Activated T-helper 1 cell treated with Interleukin-2 at 50 U/mL for 16 hours (primary cell): ENCODE measurements at places on chromosomes 11 and 22.

GRCh38 chr11:118620529-118621070 lies 13.2 kb downstream of the PHLDB1 start:
- no peak for DNase-seq

DNA sequence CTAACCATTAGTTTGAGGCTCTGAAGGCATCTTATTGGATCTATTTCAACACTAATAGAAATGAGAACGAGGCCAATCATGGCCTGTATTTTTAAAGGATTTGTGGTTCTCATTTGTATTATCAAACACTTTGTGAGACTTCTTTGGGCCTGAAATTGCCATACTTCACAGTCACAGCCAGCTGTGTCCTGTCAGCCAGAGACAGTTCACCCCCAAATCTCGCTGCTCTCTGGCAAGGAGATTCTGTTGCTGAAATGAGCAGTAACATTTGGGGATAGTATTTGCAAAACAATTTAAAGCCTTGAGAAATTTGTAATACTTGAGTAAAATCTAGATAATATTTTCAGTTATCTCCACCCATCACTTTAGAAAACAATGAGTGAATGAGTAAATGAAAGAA lies 26.9 kb upstream of the TENM4 start:
- no peak for DNase-seq

DNA sequence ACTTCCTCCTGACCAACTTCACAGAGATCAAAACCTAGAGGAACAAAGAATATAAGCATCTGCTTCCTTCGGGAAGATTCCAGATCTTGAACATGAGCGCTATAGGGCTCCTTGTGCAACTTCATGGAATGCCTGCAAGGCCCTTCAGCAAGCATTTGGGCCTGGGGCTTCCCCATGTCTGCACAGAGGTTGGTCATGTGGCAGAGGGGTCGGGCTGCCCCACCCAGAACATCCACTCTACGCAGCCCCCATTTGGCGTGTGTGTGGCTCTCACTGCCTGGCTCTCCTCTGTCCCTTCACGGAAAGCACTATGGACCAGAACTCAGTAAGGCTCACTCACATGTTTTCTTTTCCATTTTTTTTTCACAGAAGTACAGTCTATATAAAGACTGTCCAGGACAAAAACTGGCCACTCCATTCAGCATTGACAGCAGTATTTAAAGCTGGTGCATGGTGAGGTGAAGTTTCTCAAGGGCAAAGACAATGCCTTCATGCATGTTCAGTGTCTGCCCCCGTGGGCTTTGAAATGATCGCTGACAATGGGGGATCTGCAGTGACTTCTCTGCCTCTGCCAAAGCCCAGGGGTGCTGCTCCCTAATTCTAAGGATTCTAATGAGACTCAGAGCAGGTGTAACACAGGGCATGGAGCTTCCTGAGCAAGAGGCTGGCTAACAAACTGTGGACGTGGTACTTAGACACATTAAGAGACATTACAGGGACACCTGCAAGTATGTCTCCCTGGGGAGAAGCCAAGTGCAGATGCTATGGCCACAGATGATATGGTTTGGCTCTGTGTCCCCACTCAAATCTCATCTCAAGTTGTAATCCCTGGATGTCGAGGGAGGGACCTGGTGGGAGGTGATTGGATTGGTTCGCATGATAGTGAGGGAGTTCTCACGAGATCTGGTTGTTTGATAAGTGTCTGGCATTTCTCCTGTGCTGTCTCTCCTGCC lies 66.5 kb upstream of the PITPNB start:
- DNase-seq, result no peak

DNA sequence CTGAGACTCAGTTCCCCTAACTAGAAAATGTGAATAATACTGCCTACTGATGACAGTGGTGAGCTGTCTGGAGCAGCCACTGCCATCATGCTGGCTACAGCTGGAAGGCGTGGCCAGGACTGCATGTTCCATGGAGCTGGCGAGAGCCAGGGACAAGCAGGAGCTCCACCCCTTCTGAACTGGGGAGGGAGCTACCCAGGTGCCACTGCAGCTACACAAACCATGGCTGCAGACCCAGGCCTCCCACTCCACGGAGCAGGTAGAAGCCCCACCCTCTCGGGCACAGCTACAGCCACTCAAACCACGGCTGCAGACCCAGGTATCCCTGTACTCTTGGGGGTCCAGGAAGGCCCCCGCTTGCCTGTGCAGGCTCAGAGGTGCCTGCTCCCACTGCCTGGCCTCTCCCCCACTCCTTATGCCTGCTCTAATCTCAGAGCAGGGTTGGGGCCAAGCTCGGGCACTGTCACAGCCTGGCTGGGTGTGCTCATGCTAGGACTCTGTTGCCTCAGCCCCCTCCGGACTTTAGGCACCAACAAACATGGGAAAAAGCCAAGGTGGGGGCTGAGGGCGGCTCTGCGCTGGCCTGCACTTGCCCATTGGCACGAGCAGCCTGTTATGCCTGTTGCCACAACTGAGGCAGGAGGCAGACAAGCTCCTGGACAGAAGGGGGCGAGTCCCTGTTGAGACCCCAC lies 51.7 kb downstream of the RAB30 start:
- no peak for DNase-seq

- no peak for DNase-seq
Measured at GRCh38 chr11:100741866-100742625, 55.0 kb downstream of the ARHGAP42 start.

DNA sequence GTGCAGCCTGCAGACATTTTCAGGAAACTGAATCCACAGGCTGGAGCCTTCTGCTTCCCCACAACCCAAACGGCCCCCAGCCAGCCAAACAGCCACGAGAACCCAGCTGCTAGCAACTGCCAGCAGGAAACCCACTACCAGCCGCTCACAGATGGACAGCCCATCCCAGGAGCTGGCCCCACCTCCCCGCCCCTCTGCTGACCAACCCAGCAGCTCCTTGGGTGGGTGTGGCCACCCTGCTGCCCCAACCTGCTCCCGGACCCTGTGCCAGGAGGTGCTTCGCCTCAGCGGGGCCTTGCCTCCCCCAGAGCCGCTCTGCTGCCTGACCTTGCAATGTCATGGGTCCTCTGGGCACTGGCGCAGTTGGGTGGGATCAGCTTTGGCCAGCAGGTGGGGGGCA lies 8.2 kb upstream of the CCDC188 start:
- DNase-seq, result no peak

GRCh38 chr11:16380941-16381568 lies 24.7 kb upstream of the SOX6 start:
- no peak for DNase-seq

- no peak for DNase-seq
Measured at GRCh38 chr11:11324090-11324489, 29.0 kb downstream of the CSNK2A3 start.

DNA sequence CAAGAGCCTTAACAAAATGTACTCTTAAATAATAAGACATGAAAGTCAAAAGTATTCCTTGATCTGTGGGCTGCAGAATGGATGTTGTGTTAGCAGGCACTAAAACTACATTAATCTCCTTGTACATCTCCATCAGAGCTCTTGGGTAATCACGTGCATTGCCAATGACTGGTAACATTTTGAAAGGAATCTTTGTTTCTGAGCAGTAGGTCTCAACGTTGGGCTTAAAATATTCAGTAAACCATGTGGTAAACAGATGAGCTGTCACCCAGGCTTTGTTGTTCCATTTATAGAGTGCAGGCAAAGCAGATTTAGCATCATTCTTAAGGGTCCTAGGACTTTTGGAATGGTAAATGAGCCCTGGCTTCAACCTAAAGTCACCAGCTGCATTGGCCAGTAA lies 152.9 kb downstream of the PKNOX2 start:
- no peak for DNase-seq

GRCh38 chr11:102589047-102589459 lies 36.1 kb downstream of the MMP20 start:
- DNase-seq, result no peak

GRCh38 chr22:48613566-48614200 lies 1214.0 kb downstream of the BRD1 start:
- DNase-seq, result no peak

GRCh38 chr11:26743622-26744021 lies 21.8 kb upstream of the SLC5A12 start:
- no peak for DNase-seq

GRCh38 chr11:4826425-4826824 lies 5.3 kb downstream of the OR51F2 start:
- no peak for DNase-seq

DNA sequence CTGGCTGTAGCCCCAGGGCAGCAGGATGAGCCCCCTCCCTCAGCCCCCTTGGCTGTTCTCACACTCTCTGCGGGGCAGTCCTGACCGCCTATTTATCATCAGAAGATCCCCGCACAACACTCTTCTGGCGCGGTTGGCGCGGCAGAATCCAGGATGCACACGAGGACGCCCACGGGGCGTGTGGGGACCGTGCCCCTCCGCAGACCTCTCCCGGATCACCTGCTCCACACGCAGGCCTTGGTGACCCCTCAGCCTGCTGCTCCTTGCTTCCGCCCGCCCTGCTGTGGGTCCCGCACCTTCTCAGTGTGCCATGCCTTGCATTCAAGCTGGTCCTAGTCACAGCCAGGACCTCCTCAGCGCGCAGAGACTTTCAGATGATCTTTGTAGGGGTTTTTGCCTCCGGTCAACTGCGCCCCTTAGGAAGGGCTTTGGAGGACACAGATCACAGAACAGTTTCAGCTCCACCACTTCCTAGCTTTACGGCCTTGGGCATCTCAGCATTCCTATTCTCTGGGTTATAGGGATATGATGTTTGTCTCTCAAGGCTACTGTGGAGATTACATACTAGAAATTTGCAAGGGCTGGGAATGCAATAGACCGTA lies 841 bp upstream of the TUB start:
- no peak for DNase-seq

- DNase-seq, result no peak
Measured at GRCh38 chr11:31960126-31960525, 130.7 kb upstream of the RCN1 start.

DNA sequence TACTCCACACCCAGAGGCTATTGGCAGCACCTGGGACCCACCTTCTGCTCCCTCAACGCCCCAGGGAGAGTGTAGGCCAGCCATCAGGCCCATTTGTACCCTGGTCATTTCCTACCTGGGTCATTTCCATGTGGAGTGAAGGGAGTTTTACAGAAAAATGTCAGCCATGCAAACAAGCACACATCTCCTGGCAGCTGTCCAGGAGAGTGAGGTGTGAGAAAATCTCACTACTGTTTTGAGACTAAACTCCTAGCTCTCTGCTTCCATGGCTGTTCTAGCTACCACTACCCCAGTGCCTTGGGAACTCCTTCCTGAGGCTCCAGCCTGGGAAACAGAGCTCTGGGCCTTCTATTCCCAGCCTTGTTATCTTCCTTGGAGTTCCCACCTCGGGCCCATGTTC lies 2.8 kb upstream of the TMPRSS13 start:
- no peak for DNase-seq

DNA sequence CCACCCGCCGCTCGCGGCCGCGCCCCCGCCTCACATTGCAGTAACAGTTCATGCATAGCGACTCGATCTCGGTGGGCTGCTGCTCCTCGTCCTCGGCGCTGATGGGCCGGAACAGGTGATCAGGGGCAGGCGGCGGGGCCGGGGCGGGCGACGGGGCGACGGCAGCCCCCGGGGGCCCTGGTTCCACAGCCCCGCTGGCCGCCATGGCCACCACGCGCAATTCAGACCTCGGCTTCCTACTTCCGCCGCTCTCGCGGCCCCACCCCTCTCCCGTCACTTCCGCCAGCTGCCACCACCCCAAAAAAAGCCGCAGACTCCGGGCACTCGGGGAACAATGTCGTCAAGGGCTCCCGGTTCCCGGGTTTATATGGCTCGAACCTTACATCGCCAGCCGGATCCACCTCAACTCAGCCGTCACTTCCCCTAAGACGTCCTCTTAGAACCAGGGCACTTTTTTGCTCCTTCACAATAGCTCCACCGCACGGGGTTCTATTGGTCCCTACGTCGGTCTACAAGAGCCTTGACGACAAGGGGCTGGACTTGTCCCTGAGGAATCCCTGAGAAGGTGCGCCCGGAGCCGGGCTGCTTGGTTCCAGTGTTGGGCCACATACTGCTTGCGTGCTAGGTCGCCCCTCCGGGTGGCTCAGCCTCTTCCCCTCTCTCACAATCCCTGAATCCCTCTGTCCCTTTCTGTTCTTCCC lies at the start of gene ZPR1:
Gene ZPR1, minus strand, starts transcription at position 238 of the 701 bp plus-strand sequence. Its CDS starts 33 bp downstream, at position 205.
- DNase-seq, result peak; percentile 78

DNA sequence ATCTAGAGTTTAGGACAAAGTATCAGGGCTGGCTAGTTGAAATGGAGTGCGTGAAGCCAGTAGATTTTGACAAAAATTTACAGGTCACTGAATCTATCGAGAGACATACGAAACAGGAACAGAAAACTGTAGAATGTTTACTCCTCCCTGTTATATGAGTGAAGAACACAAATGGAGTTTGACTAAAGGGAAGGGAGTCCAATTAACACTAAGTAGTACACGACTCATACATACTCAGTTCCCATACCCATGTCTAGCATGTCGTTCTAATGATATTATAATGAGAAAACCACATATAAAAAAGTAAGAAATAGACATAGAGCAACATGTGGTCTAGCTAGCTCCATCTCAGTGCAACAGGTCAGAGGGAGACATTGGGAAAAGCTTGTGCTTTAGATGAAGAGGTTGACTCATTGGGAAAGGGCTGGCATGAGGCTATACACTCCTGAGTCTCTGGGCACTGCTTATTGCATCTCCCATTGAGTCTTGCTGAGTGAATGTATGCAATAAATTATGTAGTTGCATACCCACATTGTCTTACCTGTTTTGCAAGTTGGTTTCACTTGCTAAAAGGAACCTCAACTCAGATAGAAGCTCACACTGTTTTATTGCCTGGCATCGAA lies 43.5 kb downstream of the CD44 start:
- DNase-seq, result no peak

DNA sequence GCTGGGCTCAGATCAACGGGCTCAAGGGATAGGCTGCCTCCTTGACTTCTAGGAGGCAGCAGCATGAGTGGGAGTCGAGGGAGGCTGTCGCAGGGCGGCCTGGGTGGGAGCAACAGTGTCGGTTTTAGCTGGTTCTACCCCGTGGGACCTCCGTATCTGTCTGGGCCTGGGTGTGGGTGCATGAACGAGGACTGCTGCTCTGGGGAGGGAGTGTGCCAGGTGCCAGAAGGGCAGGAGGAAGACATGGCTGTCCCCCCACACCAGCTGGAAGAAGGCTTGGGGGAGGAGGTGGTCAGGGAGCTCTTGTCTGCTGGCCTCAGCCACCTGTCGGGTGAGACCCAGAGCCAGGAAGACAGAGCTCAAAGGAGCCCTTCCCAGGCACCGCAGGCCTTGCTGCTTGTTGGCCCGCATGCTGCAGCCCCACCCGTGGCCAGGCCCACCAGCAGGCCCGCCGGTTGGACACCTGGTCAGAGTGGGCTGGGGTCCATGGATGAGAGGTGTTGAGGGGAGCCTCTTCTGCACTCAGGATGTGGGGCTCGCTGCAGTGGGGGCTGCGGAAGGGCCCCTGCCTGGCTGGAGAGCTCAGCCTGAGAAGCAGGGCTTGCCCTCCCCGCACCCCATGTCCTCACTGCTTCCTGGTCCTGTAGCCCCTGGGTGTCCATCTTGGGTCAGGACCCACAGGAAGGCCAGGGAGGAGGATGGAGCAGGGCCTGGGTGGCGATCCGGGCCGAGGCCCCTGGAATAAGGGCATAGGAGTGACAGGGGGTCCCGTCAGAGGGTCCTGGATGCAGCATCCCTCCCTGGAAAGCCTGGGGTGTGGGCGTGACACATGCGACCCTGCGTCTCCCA lies 3.4 kb downstream of the CEND1 start:
- DNase-seq, result no peak
